Stimulated activated CD4-positive, alpha-beta T cell treated with anti-CD3 and anti-CD28 coated beads, Interleukin-4, amount 100 ng/mL, for 1 hour (primary cell): ENCODE measurements at places on chromosomes 12 and 14.

- DNase-seq = no peak
Measured at GRCh38 chr14:102439556-102439955, 70.0 kb downstream of the ANKRD9 start.

- DNase-seq = no peak
Measured at GRCh38 chr12:76881142-76881541, 2.3 kb upstream of the CSRP2 start.

GRCh38 chr14:63046339-63047268, 1.3 kb upstream of the KCNH5 start:
- no peak for DNase-seq

- DNase-seq = no peak
Measured at GRCh38 chr12:96101806-96102205, 66.4 kb upstream of the LTA4H start.

DNA sequence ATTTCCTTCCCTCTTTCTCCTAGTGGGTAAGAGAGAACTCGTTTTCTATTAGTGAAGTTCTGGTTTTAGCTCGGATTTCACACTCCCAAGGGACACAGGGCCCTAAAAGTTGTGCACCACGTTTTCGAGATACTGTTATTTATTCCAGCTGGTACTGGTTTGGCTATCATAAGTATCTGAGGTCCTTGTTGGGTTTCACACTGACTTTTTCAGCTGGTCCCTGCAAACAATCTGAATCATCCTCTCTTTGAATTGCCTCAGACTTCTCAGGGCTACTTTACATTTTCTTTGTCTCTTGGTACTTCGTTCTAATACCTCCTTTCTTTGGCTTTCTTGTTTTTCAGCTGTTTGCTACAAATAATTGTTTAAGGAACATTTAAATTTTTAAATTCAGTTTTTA, 75.7 kb downstream of the SCN8A start:
- no peak for DNase-seq

DNA sequence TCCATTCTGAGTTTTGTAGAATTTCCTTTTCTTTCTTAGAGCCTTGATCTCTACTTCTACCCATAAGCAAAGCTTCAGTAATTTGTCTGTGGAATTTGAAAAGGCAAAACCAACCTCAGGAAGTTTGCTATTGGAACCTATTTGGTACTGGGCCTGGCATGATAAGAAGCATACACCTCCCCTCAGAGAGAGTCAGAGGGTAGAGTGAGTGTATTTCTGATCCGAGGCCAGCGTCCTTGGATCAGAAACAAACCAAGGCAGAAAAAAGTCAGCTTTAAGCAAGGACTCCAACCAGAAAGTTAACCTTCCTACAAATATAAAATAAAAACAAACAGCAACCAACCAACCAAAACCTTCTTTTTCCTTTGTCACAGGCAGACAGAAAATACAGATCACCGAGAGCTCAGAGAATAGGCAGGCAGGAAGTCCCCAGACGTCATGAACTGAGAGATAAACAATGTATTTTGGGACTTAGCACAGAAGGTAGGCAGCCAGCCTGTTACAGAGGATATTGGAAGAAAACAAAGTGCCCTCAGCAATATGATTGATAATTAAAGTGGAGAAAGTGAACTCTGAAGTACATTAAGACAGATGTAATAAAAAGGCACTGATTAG, 141.5 kb downstream of the NEDD1 start:
- DNase-seq = no peak

DNA sequence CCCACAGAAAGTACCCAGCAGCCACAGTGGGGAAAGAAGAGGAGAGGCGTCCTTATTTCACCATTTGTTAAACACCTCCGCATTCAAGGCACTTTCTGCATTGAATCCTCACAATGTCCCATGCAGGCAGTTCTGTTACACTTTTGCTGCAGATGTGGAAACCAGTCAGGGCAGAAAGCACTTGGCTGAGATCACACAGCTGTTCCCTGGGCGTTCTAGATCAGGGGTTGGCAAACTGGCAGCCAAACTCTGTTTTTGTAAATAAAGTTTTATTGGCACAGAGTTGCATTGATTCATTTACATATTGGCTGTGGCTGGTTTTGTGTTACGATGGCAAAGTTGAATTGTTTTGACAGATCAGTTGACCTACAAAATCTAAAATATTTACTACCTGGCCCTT, 20.1 kb downstream of the FOXN4 start:
- DNase-seq = no peak

- DNase-seq = no peak
Measured at GRCh38 chr12:85759091-85759490, 77.1 kb downstream of the RASSF9 start.

DNA sequence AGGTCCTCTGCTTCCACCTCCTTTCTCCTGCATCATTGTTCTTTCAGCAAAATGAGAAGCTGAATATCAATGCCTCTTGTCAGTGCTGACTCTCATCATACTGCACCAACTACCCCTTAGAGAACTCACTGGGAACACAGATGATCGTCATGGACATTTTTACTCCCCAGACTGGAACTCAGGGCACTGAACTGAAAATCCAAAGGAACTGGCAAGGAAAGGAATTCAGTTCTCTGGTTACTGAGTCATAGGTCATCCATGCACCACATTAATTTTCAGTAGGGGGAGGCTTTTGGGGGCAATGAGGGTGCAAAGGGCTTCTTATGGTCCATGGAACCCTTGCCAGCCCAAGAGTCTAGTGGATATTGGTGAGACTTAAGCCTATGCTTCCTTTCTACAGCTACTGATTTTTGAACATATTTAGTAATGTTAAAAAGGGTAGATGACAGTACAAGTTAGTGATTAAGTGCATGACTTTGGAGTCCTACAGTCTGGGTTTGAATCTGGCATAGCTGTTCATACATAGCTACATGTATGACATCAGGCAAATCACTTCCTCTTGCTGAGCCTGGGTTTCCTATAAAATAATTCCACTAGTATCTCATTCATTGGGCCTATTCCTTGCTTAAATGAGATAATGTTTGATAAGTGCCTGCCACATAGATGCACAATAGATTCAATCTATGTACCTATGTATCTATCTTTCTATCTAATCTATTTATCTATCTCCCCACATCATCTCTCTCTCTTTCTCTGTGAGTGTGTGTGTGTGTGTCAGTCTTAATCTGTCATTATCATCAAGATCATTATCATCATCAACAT, 29.2 kb downstream of the BBS10 start:
- no peak for DNase-seq

- no peak for DNase-seq
Measured at GRCh38 chr14:96265383-96266095, 9.5 kb downstream of the BDKRB1 start.
